ENCODE measurements at places on chromosomes 1 and 21. TPM values are rescaled to one million over a fixed set of nuclear protein-coding genes. Genes with fewer than 3 reads are reported as not detected.

Gene STMN1
- total RNA-seq: 21.4 TPM

Gene MRPS6
- 63.0 TPM for total RNA-seq

Gene SLC30A10
- total RNA-seq: 0.42 TPM

Gene UBIAD1
- total RNA-seq: 11.8 TPM

Gene SPRR2D
- total RNA-seq: not detected
